Stimulated activated CD4-positive, alpha-beta T cell treated with anti-CD3 and anti-CD28 coated beads, Interleukin-4, amount 100 ng/mL, for 4 hours (primary cell): ENCODE measurements at places on chromosomes 11 and 22.

GRCh38 chr11:128327274-128327673 lies 260.1 kb downstream of the ETS1 start:
- no peak for DNase-seq

DNA sequence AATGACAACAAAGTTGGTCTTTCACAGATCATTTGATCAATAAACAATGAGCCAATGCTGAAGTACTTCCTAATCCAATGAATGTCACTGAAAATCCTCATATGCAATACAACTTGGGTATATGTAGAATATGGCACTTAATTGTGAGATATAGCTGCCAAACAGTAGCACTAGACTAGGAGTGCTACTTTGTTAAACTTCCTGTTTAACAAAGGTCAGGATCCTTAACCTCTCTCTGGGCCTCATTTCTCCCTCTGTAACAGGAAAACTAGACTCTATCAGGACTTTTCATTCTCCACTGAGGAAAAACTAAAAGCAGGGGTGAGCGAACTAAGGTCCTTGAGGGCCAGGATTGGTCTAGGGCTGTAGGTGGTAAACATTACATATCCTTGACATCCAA lies 56.1 kb downstream of the PITPNB start:
- DNase-seq: no peak

- no peak for DNase-seq
Observed at GRCh38 chr11:111814557-111815320, 48.5 kb upstream of the PPP2R1B start.

- no peak for DNase-seq
Observed at GRCh38 chr11:64292460-64293254, 1.6 kb downstream of the KCNK4 start.

DNA sequence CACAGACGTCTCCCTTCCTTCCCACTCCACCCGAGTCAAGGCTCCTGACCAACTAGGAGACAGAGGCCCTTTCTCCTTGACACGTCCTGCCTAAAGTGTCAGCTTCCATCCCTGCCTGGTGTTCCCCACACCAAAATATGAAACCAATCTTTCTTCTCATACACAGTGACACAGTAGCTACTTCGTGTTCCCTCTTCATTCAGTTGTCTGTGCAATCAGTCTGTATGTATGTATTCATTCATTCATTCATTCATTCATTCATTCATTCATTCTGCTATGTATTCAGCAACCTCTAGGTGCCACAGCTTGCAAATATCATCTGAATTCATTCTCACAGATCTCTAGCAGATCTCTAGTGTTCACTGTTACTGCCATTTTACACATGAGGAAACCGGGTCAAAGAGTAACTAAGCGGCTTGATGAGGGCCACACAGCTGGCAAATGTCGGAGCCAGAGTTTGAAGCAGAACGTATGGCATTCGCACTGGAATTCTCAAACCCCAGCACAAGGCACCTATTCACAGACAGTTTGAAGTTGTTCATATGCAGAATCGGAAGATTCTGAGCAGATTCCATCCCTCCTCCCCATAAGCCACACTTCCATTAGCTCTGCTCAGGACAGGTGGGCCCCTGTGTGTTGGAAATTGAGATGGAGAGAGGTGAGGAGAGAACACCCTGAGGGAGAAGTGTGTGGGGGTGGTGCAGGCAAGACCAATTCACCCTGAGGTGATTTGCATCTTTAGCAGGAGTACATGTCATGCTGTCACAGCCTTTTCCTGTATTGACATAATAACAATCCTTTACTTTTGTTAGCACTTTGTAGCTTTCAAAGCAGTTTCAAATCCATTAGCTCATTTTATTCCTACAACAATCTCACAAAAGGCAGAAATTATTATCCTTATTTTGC lies 275.7 kb downstream of the ST3GAL4 start:
- no peak for DNase-seq
